Smooth muscle cell of trachea (primary cell): ENCODE measurements at places on chromosomes 3 and 15. TPM values are rescaled to one million over a fixed set of nuclear protein-coding genes. Genes with fewer than 3 reads are reported as not detected.

The CNTN3 gene
- 1.7 and 3.0 TPM in 2 replicates for total RNA-seq

The SPATA12 gene
- total RNA-seq = under 0.01 and 0.15 TPM in 2 replicates

The CLASP2 gene
- total RNA-seq = 50.1 and 68.7 TPM in 2 replicates

The STARD9 gene
- total RNA-seq = 13.1 and 13.7 TPM in 2 replicates

The SLC12A8 gene
- total RNA-seq = 5.4 and 10.9 TPM in 2 replicates

The UCN2 gene
- total RNA-seq = 1.2 and 1.3 TPM in 2 replicates

The SLC2A2 gene
- not detected in 2 replicates for total RNA-seq

The ZBED2 gene
- total RNA-seq = not detected in 2 replicates

The SAXO2 gene
- 0.44 and 0.50 TPM in 2 replicates for total RNA-seq

The CNTN6 gene
- under 0.01 TPM in 1 of 2 replicates, not detected in the other for total RNA-seq

The GOLGA8R gene
- 3.6 and 3.9 TPM in 2 replicates for total RNA-seq

The WDR5B gene
- 6.1 TPM in 2 replicates for total RNA-seq

The PLSCR2 gene
- total RNA-seq = not detected in 2 replicates

The LHFPL4 gene
- total RNA-seq = under 0.01 TPM in 2 replicates

The MYD88 gene
- 14.9 and 19.1 TPM in 2 replicates for total RNA-seq

The CELSR3 gene
- total RNA-seq = 1.0 and 3.5 TPM in 2 replicates

The SOX14 gene
- total RNA-seq = not detected in 2 replicates

The ARHGEF3 gene
- total RNA-seq = 16.7 and 28.3 TPM in 2 replicates

The GOLGA8S gene
- under 0.01 and 0.15 TPM in 2 replicates for total RNA-seq

The RPP25 gene
- 2.0 and 6.3 TPM in 2 replicates for total RNA-seq

The MEX3B gene
- total RNA-seq = 3.2 and 6.6 TPM in 2 replicates

The DZIP1L gene
- total RNA-seq = 26.3 and 34.2 TPM in 2 replicates

The IL12A gene
- total RNA-seq = 1.9 and 7.4 TPM in 2 replicates

The ACP3 gene
- total RNA-seq = 0.99 and 4.5 TPM in 2 replicates

The GRK7 gene
- total RNA-seq = under 0.01 TPM in 1 of 2 replicates, not detected in the other

The PAK6 gene
- total RNA-seq = under 0.01 and 0.29 TPM in 2 replicates

The KBTBD8 gene
- 1.3 and 1.5 TPM in 2 replicates for total RNA-seq

The P2RY1 gene
- 4.0 and 4.1 TPM in 2 replicates for total RNA-seq

The MUC4 gene
- not detected in 2 replicates for total RNA-seq

The FBXL2 gene
- total RNA-seq = 20.2 and 25.2 TPM in 2 replicates

The RYR3 gene
- total RNA-seq = not detected in 2 replicates

The PCLAF gene
- 23.3 and 66.8 TPM in 2 replicates for total RNA-seq

The FGD5 gene
- total RNA-seq = 1.7 and 1.8 TPM in 2 replicates
